ENCODE measurements at places on chromosomes 6 and 20. TPM values are rescaled to one million over a fixed set of nuclear protein-coding genes. Genes with fewer than 3 reads are reported as not detected.

Gene PLAGL1
- 12.5 TPM for polyA plus RNA-seq

Gene CYP24A1
- polyA plus RNA-seq = not detected

Gene SEL1L2
- not detected for polyA plus RNA-seq

Gene RBPJL
- polyA plus RNA-seq = not detected

Gene SLC17A3
- not detected for polyA plus RNA-seq

Gene LRFN2
- polyA plus RNA-seq = not detected

GRCh38 chr6:73028893-73029450 is 196.3 kb downstream of the KHDC1L start:
- H3K4me1 ChIP-seq = peaks cover 6% of the 10 kb centered on the region
- H3K27me3 ChIP-seq = no peaks in the 10 kb centered on the region
- no peak overlapping the region for H3K27ac ChIP-seq
- DNase-seq = no peak
- no peak overlapping the region for H3K4me3 ChIP-seq

GRCh38 chr6:111938710-111939109 is 65.5 kb upstream of the FYN start:
- H3K36me3 ChIP-seq = no peaks in the 10 kb centered on the region
- H3K4me1 ChIP-seq = no peaks in the 10 kb centered on the region
- H3K27me3 ChIP-seq = peaks cover 12% of the 10 kb centered on the region
- H3K27ac ChIP-seq = no peak overlapping the region
- H3K4me3 ChIP-seq = no peak overlapping the region
- DNase-seq = no peak

GRCh38 chr6:100965067-100965466 is 83.9 kb upstream of the ASCC3 start:
- no peak overlapping the region for H3K27ac ChIP-seq
- no peaks in the 10 kb centered on the region for H3K4me1 ChIP-seq

- H3K36me3 ChIP-seq = no peaks in the 10 kb centered on the region
- no peaks in the 10 kb centered on the region for H3K4me1 ChIP-seq
- no peak for DNase-seq
- no peak overlapping the region for H3K27ac ChIP-seq
Measured at GRCh38 chr6:23601811-23602345, 524.1 kb upstream of the NRSN1 start.

DNA sequence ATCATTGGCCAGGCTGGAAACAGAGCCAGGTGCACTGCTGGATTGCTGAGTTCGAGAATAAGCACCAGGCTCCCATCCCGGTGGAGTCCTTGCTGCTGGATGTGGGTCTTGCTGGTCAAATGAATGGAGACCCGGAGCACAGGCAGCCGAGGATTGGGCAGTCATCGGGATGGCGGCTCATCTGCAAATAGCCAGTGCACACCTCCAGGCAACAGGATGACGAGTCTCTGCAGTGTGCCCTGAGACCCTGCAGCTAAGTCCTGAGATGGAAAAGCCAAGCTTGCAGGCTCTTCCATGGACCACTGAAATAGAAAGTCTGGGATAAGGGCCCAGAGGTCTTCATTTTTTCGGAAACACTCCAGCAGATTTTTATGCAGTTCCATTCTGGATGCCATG is 143.5 kb downstream of the WDR27 start:
- no peak overlapping the region for H3K27ac ChIP-seq
- H3K4me1 ChIP-seq = peaks cover 11% of the 10 kb centered on the region
- no peak for DNase-seq

GRCh38 chr6:5761370-5761769 is 245.4 kb downstream of the NRN1 start:
- no peak for DNase-seq
- no peaks in the 10 kb centered on the region for H3K27me3 ChIP-seq
- H3K27ac ChIP-seq = no peak overlapping the region
- H3K4me1 ChIP-seq = peaks cover 45% of the 10 kb centered on the region

DNA sequence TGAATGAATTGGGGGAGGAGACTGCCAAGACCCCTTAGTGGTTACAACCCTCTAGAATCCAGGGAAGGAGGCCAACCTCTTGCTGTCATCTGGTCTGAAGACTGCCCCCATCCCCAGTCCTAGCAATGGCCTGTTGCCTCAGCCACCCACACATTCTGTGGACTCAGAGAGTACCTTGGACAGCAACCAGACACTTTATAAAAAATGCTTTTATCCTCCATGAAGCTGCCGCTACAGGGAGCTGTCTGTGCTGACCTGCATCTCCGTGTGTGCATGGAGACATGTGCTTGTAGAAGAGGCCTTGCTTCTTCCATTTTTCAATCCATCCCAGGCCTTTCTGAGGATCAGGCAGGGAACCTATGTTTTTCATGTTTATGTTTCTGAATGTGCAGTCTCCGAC is 15.2 kb downstream of the CDH22 start:
- H3K36me3 ChIP-seq = no peaks in the 10 kb centered on the region
- H3K4me3 ChIP-seq = no peak overlapping the region
- peaks cover 42% of the 10 kb centered on the region for H3K27me3 ChIP-seq
- no peak for DNase-seq

GRCh38 chr6:44456070-44456965 is 68.8 kb downstream of the CDC5L start:
- peak; percentile 31 for DNase-seq
- no peak overlapping the region for H3K27ac ChIP-seq
- no peaks in the 10 kb centered on the region for H3K4me1 ChIP-seq
- no peaks in the 10 kb centered on the region for H3K36me3 ChIP-seq
- H3K27me3 ChIP-seq = peaks cover 12% of the 10 kb centered on the region
- H3K4me3 ChIP-seq = no peak overlapping the region

GRCh38 chr6:31940256-31940664 is 5.6 kb upstream of the CFB start:
- no peak for DNase-seq
- no peak overlapping the region for H3K4me3 ChIP-seq
- no peaks in the 10 kb centered on the region for H3K36me3 ChIP-seq
- H3K27me3 ChIP-seq = peaks cover 9% of the 10 kb centered on the region
- no peak overlapping the region for H3K27ac ChIP-seq
- H3K4me1 ChIP-seq = peaks cover 7% of the 10 kb centered on the region

DNA sequence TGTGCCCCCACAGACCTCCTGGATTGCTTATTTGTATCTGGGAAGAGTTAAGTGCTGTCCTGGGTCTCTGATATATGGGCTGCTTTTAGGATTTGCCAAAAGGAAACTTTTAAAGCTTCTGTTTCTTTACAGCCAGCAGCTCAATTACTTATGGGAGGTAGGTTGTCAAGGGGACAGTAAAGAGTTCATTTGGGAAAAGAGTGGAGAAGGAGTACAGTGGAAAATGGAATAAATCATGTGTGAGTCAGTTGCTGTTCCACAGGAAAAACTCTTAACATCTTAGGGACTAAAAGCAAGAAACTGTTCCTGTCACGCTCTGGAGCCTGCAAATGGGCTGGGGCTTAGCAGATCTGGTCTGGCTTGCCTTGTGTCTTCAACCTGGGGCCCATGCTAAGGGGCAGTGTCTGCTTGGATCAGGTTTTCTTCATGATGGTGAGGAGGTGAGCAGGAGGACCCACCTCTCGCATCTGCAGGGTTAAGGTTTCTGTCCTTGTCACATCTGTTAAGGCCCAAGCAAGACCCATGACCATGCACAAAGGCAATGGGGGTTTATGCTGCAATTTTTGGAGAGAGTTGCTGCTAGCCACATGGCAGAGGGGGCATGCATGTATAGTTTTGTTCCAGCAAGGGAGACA is 8.7 kb upstream of the CST1 start:
- DNase-seq = no peak
- H3K4me3 ChIP-seq = no peak overlapping the region
- H3K27me3 ChIP-seq = peaks cover 21% of the 10 kb centered on the region
- peak overlapping the region; percentile 69 for H3K27ac ChIP-seq

DNA sequence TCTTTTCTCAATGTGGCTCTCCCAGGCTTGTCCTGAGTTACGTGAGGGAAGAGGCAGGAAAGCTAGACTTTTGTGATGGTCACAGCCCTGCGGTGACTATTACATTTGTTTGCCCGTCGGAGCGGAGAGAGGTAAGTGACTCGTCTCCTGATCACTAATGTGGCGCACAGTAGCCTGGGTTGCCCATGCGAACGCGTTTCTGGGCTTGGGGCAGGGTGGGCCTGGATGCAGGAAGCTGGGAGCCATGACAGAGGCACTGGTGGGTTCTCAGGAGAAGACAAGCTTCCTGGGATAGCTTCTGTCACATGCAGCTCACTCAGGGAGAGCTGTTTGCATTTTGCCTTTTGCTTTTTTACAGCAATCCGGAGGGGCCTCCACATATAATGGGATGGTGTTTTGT is 60.6 kb downstream of the IGF2R start:
- peaks cover 25% of the 10 kb centered on the region for H3K4me1 ChIP-seq
- DNase-seq = no peak
- no peak overlapping the region for H3K27ac ChIP-seq
- no peak overlapping the region for H3K4me3 ChIP-seq
- H3K27me3 ChIP-seq = no peaks in the 10 kb centered on the region
- peaks cover 23% of the 10 kb centered on the region for H3K36me3 ChIP-seq

DNA sequence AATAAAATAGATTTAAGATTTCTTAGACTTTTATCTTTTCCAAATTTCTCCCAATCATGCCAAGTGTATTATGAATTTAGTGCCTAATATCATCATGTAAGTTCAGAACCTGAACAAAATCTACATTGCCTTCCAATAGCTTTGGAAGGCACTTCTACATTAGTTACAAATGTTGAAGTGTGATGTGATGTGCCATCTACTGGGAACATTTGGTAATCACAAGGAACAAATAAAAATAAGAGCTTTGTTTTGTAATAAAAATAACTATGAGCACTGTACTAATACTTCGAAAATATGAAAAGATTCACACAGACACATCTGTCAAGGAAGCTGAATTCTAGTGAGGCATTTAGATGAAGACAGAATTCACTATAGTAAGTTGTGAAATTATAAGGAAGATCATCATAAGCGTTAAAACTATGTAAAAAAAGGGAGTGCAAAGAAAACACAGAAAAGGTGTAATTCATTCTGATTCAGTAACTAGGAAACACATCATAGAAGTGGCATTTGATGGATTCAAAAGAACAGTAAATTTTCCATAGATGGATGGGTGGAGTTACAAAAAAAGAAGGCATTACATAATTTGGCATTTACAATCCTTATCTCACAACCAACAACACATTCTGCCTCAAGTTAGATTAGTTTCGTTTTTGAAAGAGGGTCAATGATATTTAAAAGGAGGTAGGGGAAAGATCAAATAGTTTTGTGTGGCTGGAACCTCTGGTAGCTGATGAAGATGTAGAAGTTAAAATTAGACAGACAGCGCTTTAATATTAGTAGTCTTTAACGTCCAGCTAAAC is 161.0 kb downstream of the ASCC3 start:
- H3K27ac ChIP-seq = no peak overlapping the region
- no peak overlapping the region for H3K4me3 ChIP-seq
- H3K36me3 ChIP-seq = peaks cover 15% of the 10 kb centered on the region
- H3K4me1 ChIP-seq = no peaks in the 10 kb centered on the region
- no peaks in the 10 kb centered on the region for H3K27me3 ChIP-seq

- H3K4me1 ChIP-seq = peaks cover 13% of the 10 kb centered on the region
- no peaks in the 10 kb centered on the region for H3K27me3 ChIP-seq
- peaks cover 10% of the 10 kb centered on the region for H3K36me3 ChIP-seq
- no peak for DNase-seq
- H3K4me3 ChIP-seq = no peak overlapping the region
Measured at GRCh38 chr20:10419550-10420133, 14.4 kb downstream of the MKKS start.

DNA sequence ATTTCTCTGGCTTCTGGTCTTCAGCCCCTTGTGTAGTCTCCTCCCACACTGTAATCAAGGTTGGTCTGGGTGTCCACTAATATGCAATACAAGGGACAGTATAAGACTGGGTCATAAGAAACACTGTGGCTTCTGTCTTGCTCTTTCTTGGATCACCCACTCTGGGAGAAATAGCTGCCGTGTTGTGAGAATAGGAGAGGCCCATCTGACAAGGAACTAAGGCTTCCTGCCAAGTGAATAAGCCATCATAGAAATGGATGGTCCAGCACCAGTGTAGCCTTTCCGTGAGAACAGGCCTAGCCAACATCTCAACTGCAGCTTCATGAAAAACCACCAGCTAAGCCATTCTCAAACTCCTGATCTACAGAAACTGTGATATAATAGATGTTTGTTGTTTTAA is 23.3 kb downstream of the BAG2 start:
- no peak for DNase-seq
- no peak overlapping the region for H3K4me3 ChIP-seq
- no peak overlapping the region for H3K27ac ChIP-seq
- H3K4me1 ChIP-seq = no peaks in the 10 kb centered on the region

GRCh38 chr6:1856381-1856780 is 246.7 kb downstream of the FOXC1 start:
- no peak overlapping the region for H3K27ac ChIP-seq
- peak overlapping the region; percentile 0 for H3K4me3 ChIP-seq
- H3K4me1 ChIP-seq = peaks cover 27% of the 10 kb centered on the region
- peaks cover 4% of the 10 kb centered on the region for H3K36me3 ChIP-seq

- H3K4me1 ChIP-seq = no peaks in the 10 kb centered on the region
- no peak for DNase-seq
- H3K36me3 ChIP-seq = no peaks in the 10 kb centered on the region
- peak overlapping the region; percentile 45 for H3K27ac ChIP-seq
Measured at GRCh38 chr20:20843982-20844381, 131.5 kb upstream of the RALGAPA2 start.

DNA sequence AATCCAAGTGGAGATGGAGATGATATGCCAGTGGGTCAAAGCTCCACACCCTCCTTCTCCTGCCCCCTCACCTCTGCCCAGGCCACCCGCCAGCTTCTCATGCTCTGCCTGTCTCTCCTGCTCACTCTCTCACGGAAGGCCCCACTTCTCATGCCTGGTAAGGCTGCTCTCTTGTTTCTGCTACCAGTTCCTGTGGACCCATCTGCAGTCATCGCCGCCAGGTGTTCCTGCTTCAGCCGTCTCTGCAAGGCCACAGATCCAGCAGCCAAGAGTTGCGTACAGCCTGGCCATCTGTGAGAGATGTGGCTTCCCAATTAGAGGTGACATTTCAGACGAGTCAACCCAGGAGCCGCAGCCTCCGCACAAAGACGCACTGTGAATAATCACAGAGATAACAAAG is 40.8 kb upstream of the NXT1 start:
- no peaks in the 10 kb centered on the region for H3K36me3 ChIP-seq
- H3K27ac ChIP-seq = no peak overlapping the region
- DNase-seq = no peak
- H3K4me3 ChIP-seq = no peak overlapping the region

GRCh38 chr6:15171026-15171425 is 74.8 kb upstream of the JARID2 start:
- H3K27me3 ChIP-seq = no peaks in the 10 kb centered on the region
- H3K4me3 ChIP-seq = no peak overlapping the region
- no peaks in the 10 kb centered on the region for H3K36me3 ChIP-seq
- H3K4me1 ChIP-seq = peaks cover 5% of the 10 kb centered on the region

- H3K27me3 ChIP-seq = peaks cover 10% of the 10 kb centered on the region
- no peak for DNase-seq
- H3K27ac ChIP-seq = no peak overlapping the region
- no peaks in the 10 kb centered on the region for H3K4me1 ChIP-seq
Measured at GRCh38 chr6:18087396-18088165, 34.9 kb downstream of the NHLRC1 start.

GRCh38 chr6:137746264-137746663 is 120.8 kb upstream of the TNFAIP3 start:
- peak; percentile 37 for DNase-seq
- no peaks in the 10 kb centered on the region for H3K27me3 ChIP-seq
